ENCODE measurements at places on chromosomes 1 and 21. TPM values are rescaled to one million over a fixed set of nuclear protein-coding genes. Genes with fewer than 3 reads are reported as not detected.

DNA sequence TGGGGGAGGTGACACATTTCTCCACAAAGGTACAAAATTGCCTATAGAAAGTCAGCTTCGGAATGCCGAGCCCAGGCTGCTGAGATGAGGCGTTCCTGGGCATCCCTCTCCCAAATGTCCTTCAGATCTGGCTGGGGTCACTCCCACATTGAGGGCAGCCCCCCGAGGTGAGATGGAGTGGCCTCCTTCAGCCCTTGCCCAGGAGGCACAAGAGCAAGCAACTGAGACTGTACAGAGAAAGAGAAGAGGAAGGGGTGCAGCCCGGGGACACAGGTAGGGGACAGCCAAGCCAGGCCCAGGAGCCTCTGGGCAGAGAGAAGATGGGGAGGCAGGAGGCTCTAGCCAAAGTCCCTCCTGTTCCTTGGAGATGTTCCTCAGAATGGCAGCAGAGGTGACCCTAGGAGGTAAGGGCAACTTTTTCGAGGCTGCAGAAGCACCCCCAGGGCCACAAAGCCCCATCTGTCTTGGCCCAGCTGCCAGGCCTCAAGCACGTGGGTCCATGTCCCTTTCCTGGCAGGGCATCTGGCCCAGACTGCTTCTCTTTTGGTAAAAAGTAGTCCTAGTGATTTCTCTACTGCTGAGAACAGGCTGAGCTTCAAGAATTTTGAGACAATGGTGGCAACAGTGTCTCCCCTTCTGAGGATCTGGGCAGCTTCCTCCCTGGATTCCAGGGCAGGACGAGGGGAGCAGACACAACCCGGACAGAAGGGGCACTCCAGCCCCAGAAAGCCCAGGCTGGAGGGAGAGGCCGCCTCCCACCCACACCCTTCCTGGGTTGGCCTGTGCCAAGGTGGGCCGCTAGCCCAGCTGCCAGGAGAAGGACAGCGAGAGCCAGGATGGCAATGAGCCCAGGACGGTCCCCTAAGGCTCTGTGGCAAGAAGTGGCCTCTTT is 68.0 kb downstream of the LRRN2 start:
- DNase-seq: no peak

DNA sequence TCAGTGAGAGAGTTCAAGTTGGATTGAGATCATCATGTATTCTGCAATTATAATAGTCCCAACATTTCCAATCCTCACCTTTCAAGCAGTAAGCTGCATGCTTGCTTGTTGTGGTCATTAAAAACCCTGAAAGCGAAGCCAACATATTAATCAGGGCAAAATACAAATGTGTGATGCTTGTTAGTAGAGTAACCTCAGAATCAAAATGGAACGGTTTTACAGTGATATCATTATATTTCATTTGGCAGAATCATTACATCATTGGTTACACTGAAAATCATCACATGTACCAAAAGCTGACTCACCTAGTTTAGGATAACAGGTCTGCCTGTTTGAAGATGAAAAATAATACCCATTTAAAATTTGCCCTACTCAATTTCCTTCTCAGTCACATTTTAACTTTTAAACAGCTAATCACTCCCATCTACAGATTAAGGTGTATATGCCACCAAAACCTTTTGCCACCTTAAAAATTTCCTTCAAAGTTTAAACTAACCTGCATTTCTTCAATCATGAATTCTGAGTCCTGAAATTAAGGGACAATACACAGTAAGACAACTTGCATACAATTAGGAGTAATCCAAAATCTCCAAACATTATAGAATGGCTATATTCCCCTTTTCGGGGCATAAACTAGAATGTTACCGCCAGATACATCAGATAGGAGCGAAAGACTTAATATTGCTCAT is 3.5 kb downstream of the GAS5 start:
- no peak for DNase-seq

The S100A5 gene
- total RNA-seq: 0.27 TPM

The CFHR4 gene
- not detected for total RNA-seq

All from hematopoietic multipotent progenitor cell (in vitro differentiated cells).